Nucleus accumbens (tissue), 56 donors: ENCODE measurements at places on chromosomes 1 and 21.

- DNase-seq, result no peak
These were observed 151.3 kb upstream of the PTGFR start for GRCh38 chr1:78339490-78339889.

GRCh38 chr1:215583185-215583749 lies 16.2 kb downstream of the KCTD3 start:
- no peak for DNase-seq

DNA sequence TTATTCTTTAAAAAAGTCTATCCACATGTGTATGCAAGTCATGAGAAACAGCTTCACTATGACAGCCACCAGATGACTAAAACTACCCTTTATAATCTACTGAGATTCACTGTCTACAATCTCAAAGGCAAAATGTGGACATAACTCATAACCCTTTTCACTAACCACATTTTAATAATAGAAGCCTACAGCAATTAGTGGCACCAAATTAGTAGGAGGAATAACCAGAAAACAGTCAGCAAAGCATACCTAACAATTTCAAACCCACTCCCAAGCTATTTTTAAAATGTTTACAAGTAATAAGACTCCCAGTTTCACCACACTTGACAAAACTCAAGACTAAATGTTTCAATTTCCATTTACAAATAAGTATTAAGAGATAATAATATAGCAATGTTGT lies 442.9 kb downstream of the PTPRC start:
- no peak for DNase-seq

DNA sequence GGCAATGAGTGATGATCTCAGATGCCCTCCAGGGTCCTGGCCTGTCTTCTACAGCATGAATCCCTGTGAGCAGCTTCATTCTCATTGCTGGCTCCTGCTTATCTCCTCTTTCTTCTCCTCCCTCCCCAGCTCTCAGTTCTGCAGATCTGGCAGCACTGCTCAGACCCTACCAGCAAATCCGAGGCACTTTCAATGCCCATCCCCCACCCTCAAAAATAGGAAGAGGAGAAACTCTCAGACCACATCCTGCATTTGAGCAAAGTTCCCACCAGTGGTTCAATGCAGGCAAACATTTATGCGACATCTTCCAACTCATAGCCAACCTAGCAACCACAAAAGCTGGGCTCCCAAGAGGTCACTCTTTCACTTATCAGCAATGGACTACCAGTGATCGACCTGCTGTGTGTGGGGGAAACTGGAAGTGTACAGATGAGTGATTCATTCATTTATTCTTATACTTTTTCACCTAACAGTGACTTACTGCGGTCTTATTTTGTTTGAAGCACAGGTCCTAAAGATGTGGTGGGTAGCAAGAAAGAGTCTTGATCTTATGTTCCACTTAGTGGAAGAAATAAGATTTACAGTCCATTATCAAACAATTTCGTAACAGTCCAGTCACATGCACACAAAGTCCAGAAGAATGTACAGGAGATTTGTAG lies 5.8 kb upstream of the CHI3L2 start:
- no peak for DNase-seq

GRCh38 chr1:167443757-167444156 lies 74.6 kb downstream of the CD247 start:
- DNase-seq, result no peak

DNA sequence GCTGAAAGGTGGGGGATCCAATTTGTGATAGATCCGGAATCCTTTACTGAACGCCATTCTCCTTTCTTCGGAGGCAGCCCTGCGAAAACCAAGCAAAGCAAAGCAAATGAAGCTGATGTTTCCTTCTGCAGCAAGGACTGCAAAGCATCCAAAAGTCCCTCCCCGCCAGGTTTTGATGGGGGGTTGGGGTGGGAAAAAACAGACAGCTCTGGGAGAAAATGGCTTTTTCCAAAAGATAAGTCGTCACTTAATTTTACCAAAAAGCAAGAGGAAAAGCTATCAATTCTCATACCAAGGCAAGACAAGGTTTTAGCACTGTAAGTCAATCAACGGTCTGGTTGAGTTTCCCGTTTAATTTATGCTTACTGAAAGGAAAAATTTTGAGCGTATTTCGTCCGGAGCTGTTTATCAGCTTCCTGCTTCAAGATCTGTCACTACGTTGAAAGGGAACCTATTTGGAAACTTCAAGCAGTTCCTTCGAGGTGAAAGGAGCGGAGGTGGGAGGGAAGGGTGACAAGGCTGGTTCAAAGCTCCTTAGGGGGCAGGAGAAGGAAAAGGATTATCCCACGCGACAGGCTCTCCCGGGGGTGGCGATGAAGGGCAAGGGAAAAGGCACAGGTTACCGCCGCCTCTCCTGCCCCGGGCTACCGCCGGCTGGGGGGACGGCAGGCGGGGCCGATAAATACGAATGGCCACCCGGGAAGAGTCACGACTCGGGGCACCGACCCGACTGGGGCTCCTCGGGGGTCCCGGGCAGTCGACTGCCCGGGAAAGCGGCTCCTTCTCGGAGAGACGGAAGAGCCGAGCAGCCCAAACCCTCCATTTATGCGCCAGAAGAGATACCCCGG lies 750 bp downstream of the SYNJ1 start:
- peak; percentile 43 for DNase-seq

DNA sequence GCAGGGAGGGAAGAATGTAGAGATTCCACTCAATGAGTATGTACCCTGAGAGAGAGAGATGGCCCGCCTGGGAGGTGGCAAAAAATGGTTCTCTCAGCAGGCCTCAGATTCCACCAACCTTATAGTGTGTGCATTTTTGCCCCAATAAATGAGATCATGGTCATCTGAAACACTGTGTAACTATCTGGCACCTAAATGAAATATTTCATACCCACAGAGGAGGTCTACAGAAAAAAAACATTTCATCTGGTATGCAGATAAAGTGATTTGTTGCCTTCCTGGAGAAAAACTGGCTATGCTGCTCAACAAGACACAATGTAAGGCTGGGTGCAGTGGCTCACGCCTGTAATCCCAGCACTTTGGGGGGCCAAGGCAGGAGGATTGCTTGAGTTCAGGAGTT lies 4.9 kb downstream of the TMCO2 start:
- DNase-seq, result no peak

GRCh38 chr1:16249596-16250241 lies 12.7 kb upstream of the CPLANE2 start:
- no peak for DNase-seq

DNA sequence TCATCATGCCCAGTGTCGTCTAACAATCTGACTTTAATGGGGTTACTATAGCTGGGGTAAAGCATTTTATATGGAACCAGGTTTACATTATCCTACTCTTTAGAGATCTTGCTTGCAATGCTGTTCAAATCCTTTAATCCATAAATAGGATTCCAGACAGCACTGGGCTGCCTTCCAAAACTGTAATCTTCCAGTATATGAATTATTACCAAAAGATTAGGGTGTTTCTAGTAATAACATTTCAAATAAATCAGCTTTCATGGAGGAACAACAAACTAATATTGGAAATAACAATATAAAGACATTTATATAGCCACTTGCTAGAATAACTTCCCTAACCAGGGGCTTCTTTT lies 88.6 kb upstream of the PLXNA2 start:
- DNase-seq, result no peak

GRCh38 chr1:7614576-7615074 lies 156.5 kb upstream of the VAMP3 start:
- no peak for DNase-seq

DNA sequence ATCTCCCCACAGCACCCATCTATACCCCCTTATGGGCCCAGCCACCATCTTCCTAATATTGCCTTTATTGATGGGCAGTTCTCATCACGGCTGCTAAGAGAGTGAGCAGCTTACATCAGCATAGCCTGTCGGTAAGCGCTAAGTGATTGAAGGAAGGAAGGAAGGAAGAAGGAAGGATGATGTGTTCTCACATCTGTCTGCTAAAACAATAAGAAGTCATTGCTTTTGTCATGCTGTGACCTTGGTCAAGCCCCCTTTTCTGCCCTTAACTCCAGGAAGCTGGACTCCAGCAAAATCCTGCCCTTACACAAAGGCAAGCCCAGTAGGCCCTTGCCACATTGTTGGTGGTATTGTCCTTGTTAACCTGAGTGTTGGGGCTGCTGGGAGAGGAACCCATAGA lies 165.0 kb downstream of the ETS2 start:
- no peak for DNase-seq

- DNase-seq, result no peak
These were observed 44.5 kb downstream of the MARK1 start for GRCh38 chr1:220572416-220572815.

- DNase-seq, result no peak
These were observed 17.0 kb downstream of the RRP1B start for GRCh38 chr21:43676391-43676790.

DNA sequence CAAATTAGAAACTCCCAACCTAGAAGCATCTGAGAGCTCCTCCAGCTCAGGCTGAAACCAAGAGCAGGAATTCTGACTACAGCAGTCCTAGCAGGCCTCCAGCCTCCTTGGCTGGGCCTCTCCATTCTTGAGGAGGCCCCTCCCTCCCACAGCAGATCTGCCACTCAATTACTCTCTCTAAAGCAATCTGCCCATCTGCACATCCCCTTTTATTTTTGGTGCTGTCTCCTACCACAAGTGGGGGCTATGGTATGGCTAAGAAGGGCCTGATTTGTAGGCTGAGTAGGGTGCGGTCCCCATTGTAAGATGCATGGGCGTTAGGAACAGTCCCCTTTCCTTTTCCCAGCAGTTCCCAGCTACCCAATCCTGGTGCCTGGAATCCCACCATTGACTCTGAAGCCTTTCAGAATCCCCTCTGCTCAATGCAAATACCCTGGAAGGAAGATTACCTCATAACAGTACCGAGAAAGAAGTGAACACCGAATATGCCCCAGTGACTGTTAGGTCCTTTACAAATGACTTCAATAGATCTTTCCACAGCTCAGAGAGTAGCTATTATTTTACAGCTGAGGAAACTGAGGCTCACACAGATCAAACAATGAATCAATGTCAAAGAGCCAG lies 11.6 kb upstream of the TTC39A start:
- DNase-seq, result no peak

GRCh38 chr1:173161510-173162221 lies 45.5 kb downstream of the TNFSF4 start:
- no peak for DNase-seq

GRCh38 chr1:229437443-229437842 lies 3.5 kb upstream of the ACTA1 start:
- DNase-seq, result no peak

DNA sequence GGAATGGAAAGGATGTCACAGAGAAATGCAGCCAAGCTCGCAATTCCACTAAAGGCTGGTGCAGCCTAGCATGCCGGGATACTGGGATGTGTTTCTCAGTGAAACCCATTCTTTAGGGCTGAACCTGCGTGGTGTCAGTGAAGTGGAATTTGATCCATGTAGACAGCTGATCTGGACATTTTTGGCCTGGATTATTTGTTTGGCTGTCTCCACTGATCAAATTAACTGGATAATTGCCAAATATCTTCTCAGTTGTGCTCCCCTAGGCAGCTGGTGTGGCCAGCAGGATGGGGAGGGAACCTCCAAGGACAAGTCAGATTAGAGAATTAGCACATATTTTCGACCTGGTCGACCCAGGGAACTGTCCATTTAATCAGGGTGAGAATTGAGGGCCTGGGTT lies 318.4 kb downstream of the RPS6KC1 start:
- DNase-seq, result no peak

- DNase-seq, result no peak
These were observed 14.1 kb upstream of the MYOG start for GRCh38 chr1:203099805-203100515.

GRCh38 chr1:211381481-211382181 lies 55.0 kb downstream of the TRAF5 start:
- DNase-seq, result no peak
